ENCODE measurements at places on chromosomes 6 and 20. TPM values are rescaled to one million over a fixed set of nuclear protein-coding genes. Genes with fewer than 3 reads are reported as not detected.
A peak's percentile ranks its signal among the peaks of the same experiment; 100 is the strongest.

GRCh38 chr6:135094403-135094821 is 39.8 kb upstream of the HBS1L start:
- DNase-seq: no peak

GRCh38 chr20:29497261-29497671 is 1760.2 kb upstream of the DEFB115 start:
- DNase-seq: no peak

- no peak for DNase-seq
These were observed 163.2 kb downstream of the KHDC1L start for GRCh38 chr6:73062130-73062529.

DNA sequence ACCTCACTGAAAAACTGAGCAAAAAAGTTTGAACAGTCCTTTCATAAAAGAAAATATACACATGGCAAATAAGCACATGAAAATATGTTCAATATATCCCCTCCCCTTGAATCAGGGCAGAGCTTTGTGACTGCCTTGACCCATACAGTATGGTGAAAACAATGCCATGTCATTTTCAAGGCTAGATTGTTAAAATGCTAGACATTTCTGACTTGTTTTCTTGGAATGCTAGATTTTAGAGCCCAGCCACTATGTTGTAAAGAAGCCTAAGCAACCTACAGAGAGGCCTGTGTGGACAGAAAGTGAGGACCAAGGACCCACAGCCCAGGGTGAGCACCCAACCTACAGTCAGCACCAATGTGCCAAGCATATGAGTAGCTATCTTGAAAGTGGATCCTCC is 17.1 kb upstream of the ASF1A start:
- DNase-seq: no peak

Gene EPPIN
- total RNA-seq: not detected

DNA sequence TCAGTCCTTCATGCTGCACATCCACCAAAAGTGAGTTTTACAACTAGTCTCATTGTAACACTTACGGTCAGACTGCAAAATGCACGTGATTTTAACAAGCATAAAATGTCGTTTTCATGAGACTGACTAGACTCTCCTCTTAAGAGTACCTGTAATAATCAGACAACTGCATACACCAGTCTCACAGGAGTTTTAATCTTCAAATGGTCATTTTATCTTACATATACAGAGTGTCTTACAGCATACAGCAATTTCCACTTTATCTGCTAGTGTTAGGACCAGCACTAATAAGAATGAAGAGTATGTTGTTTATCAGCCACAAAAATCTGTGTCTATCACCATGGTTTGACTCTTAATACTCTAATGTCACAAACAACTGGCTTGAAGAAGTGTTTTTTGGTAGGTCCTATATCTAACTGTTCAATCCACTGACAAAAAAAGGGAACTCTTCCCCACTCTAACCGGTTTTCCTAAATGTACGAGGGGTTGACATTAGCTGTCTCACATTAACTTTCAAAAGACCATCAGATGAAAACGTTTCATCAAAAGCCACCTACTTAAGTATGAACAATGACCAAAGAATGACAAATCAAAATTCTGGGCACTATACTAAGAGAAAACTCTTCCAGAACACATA is 1.5 kb upstream of the ASF1A start:
- DNase-seq: no peak

- DNase-seq: peak; percentile 73
These were observed 364.5 kb upstream of the JARID2 start for GRCh38 chr6:14881398-14881797.

- DNase-seq: no peak
These were observed 19.1 kb downstream of the IPCEF1 start for GRCh38 chr6:154337406-154338005.

- no peak for DNase-seq
These were observed 1.8 kb upstream of the DCBLD1 start for GRCh38 chr6:117480651-117481050.

Gene DTD1
- 45.1 TPM for total RNA-seq

DNA sequence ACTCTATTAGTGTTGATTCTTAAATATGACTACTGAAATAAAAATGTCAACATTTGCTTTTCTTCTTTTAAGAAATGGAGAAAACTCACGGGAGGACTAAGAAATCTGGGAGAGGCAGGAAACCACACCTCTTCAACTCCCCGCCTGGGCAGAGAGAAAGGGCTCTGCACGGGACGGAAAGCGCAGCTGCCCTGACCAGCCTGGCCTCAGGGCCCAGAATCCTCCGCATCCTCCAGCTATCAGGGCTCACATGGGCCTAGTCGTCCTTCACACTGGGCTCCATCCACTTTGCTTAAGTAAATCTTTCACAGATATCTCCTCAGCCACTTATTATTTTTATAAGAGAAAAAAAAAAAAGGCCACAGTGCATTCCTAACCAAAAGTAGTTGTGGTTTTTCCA is 215.1 kb downstream of the TBXT start:
- DNase-seq: no peak

Gene ZFP57
- total RNA-seq: 0.51 TPM

DNA sequence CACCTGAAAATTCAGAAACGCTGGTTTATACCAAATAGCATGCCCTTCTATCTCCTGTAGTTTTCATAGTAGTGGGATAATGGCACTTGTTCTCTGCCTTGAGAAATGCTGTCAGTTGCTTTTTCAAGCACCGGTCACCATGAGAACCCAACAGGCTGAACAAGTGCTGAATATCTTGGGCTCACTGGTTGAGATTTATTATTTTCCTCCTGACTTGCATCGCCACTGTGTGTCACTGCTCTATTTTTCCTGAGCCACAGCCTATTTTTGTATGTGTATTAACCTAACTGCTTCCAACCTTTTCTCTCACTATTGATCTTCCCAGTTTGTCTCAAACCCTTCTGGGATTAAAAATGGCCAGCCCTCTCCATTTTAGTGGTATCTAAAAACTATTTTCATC is 71.9 kb downstream of the OPN5 start:
- DNase-seq: no peak

Gene IMPG1
- not detected for total RNA-seq

GRCh38 chr20:5596401-5597193 is 153.6 kb upstream of the SHLD1 start:
- no peak for DNase-seq

Gene C20orf141
- total RNA-seq: not detected

Gene FILIP1
- total RNA-seq: 3.8 TPM

DNA sequence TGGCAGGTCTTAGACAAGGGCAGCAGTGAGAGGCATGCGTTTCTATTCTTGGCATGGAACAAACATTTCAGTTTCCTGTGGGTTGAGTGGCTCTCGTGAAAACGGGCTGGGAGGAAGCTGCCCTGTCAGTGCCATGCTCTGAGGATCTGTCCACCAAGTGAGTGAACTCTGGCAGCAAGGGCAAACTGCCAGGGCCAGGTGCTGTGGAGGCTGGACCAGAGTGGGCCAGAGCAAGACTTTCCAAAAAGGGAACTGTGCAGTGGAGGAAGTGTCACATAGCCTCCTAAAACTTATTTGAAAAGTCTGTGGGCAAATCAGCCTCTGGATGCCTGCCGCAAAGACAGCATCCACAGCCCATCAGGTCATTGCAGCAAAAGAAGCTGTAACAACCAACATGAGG is 44.2 kb upstream of the TAB2 start:
- DNase-seq: no peak

GRCh38 chr6:115634887-115635286 is 425.8 kb downstream of the FRK start:
- no peak for DNase-seq

- no peak for DNase-seq
These were observed 16.7 kb downstream of the MGME1 start for GRCh38 chr20:17985388-17986018.

DNA sequence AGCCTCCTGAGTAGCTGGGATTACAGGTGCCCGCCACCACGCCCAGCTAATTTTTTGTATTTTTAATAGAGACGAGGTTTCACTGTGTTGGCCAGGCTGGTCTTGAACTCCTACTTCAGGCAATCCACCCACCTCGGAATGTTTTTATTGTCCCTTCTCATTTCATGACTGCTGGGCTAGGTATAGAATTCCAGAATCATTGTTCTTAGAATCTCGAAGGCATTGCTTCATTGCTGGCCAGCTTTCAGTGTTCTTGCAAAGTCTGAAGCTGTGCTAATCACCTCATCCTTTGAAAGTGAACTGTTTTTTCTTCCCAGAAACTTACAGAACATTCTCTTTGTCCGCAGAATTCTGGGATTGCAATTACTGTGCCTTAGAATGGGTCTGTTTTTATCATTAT is 49.0 kb downstream of the PTPN1 start:
- no peak for DNase-seq

Gene ACSS1
- total RNA-seq: 9.4 TPM

Gene WFDC5
- total RNA-seq: not detected

Gene TCP11
- total RNA-seq: 0.13 TPM

DNA sequence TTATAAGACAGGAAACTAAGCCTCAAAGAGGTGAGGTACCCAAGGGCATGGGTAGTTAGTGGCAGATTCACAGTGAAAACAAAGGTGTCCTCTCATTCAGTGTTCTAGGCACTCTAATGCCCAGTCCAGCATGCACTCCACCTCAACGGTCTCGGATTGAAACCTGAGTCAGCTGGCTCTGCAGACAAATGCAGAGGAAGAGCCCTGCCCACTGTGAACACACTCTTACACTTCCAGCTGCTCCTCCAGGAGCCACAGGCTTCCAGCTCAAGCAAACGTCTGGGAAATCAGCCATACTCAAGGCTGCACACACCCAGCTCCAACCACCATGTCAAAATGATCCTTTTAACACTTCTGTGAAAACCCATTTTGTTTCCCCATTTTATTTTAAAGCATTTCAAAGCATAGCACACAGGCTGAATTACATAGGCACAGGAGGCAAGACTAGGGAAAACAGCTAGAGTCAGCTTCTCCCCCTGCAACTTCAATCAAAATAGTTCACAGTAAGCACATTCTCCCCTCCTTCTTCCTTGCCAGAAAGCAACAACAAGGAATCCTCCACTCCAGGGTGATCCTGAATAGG is 3.0 kb upstream of the IL17A start:
- no peak for DNase-seq

Gene HAO1
- not detected for total RNA-seq

Gene CLPSL2
- not detected for total RNA-seq

DNA sequence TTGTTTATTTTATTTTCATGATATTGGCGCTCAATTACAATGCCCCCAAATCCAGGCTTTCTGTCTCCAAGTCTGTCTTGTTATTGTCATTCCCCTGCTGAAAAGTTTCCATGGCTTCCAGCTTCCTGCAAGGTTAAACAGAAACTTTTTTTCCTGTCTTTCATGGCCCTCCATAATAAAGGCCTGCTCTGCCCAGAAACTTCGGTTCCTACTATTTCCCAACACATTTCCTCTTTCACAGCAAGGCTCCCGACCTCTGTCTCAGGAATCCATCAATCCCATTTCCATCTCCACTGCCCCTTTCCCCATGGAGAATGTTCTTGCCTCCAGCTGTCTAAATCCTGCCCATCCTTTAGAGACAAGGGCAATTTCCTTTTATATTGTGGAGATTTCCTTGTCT is 365.2 kb upstream of the JARID2 start:
- no peak for DNase-seq

DNA sequence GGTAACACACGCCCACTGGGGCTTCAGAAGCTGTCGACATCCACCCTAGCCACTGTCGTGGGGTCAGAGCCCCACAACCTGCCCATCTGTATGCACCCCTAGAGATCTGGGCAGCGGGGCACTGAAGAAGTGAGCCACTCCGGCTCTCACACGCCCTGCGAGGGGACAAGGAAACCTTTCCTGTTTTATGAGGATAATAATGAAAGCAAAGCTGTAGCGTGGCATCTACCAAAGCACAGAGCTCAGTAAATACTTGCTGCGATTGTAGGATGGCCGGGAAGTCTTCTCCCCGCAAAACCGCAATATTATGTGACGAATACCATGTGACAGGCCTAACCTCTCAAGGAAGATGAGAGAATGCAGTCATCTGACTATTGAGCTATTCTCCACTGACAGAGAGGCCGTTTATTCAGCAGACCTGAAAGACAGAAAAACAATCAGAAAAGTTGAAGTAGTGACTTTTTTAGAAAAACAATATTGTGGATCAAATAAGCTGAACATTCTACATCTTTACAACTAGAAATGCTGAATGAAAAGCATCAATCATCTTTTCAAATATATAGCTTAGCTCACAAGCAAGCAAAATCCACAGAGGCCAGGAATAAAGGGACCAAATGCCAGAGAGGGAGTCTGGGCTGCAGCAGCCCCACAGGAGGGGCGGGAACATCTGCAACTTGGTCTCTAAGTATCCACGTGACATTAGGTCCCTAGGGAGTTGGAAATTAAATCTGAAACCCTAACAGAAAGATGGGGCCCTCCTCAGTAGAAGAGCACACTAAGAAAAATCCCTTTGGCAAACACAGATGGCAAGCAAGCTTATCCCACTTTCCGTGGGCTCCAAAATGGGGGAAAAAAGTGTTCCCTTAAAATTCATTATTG is 207.8 kb downstream of the TTLL2 start:
- DNase-seq: no peak

DNA sequence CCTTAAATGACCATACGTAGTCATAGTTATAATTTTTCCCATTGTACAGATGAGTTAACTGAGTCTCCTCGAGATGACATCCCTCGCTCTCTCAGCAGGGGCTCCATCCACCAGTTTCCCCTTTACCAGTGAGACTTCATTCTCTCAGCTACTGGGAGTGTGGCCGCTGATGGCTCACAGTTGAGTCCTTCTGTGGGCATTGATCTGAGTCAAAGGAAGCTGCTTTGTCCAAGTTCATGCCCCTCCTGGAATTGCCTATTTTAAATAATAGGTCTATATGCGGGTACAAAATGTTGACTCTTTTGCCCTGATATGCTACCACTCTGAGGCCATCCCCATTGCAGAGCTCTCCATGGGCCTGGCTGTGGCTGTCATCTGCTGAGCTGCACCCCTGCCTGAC is 14.8 kb upstream of the CST1 start:
- DNase-seq: no peak

GRCh38 chr20:62880147-62880934 is 18.7 kb upstream of the TCFL5 start:
- no peak for DNase-seq

DNA sequence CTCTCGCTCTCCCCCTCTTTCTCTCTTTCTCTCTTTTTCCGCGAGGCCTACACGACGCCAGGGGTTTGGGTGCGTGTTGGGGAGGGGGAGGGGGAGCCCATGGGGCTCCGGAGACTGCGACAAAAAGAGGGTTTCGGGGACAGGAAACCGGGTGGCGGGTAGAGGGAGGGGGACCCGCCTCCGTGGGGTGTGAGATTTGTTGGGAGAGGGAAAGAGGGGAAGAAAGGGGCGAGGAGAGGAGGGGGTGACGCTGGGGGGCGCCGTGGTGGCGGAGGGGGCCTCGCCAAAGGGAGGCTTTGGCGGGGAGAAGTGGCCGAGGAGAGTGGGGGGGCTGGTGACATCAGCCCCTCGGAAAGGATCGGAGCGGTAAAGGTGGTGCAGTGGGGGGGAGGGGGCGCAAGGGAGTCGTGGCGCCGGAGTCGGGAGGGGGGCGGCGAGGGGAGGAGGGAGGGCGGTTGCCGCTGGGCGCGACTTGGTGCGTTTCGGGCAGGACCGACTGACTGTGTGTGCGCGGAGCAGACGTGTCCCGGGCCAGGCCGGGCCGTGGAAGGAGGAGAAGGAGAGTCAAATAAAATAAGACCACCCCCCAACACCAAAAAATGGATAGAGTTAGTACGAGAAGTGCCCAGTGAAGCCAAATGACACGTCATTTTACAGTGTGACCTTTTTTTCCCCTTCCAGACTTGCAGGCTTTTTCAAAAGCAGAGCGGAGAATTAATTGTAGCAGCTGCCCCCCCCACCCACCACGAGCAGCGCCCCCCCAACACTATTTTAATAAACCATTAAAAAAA is 39.8 kb downstream of the GNAS start:
- no peak for DNase-seq

Gene KIF25
- under 0.01 TPM for total RNA-seq

GRCh38 chr6:63477422-63478040 is 94.7 kb upstream of the LOC128125822 start:
- no peak for DNase-seq

Gene RSPO3
- total RNA-seq: not detected

- peak; percentile 51 for DNase-seq
These were observed 15.8 kb upstream of the RNF182 start for GRCh38 chr6:13908955-13909381.

Data from dermis microvascular lymphatic vessel endothelial cell (primary cell).